ENCODE measurements at places on chromosomes 1 and 21.

- no peak for DNase-seq
Measured at GRCh38 chr1:33454646-33455282, 17.7 kb upstream of the ZSCAN20 start.

- DNase-seq: no peak
Measured at GRCh38 chr1:185328255-185328654, 11.2 kb upstream of the IVNS1ABP start.

DNA sequence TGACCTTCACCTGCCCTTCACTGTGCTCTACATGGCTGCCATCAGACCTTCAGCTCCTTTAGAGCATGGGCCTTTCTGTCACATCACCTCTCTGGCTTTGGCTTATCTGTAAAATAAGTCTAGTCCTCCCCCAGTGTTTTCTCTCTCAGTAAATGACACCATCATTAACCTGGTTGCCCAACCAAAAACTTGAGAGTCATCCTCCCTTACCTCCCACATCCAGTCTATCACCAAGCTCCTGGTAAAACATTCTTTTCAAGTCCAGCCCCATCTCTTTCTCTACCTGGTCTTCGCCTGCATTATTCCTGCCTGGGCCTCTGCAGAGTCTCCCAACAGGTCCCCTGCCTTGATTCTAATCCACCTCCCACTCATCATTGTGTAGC lies 13.1 kb downstream of the SLC26A9 start:
- DNase-seq: no peak

DNA sequence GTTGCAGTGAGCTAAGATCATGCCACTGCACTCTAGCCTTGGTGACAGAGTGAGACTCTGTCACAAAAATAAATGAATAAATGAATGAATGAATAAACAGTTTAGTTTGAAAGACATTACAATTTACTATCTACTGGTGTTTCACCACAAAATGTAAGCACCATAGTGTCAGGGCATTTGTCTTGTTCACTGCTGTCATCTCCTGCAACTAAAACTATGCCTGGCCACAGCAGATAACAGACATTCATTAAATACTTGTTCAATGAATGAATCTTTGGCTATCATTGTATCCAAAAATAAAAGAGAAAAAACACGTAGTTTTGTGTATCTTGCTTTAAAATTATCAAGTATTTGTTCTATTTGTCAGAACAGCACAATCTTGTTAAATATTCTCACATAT lies 32.5 kb downstream of the SASS6 start:
- no peak for DNase-seq

- no peak for DNase-seq
Measured at GRCh38 chr1:55062801-55063576, 23.6 kb downstream of the PCSK9 start.

- no peak for DNase-seq
Measured at GRCh38 chr1:163427279-163427678, 105.5 kb downstream of the NUF2 start.

Measured in bone marrow (tissue), 2 donors.